Breast epithelium (tissue), 4 donors: ENCODE measurements at places on chromosomes 5 and 9.

DNA sequence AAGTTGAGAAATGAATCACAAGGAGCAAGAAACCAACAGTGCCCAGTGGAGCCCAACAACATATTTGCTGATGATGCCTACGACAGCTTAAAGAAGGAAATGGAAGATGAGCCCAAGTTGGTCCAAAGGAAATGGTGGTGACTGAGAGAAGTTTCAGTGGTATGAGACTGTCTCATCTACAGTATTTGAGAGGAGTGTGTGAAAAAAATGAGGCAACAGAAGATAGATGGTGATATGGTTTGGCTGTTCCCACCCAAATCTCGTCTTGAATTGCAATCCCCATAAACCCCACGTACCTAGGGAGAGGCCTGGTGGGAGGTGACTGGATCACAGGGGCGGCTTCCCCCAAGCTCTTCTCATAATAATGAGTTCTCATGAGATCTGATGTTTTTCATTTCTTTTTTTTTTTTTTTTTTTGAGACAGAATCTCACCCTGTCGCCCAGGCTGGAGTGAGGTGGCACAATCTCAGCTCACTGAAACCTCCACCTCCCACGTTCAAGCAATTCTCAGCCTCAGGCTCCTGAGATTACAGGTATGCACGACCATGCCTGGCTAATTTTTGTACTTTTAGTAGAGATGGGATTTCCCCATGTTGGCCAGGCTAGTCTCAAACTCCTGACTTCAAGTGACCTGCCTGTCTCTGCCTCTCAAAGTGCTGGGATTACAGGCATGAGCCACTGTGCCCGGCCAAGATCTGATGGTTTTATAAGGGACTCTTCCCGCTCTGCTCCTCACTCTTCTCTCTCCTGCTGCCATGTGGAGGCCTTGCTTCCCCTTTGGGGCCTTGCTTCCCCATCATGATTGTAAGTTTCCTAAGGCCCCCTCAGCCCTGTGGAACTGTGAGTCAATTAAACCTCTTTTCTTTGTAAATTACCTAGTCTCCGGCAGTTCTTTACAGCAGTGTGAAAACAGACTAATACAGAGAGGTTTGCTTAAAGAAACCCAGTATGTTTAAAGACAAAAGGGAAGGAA is 30.2 kb downstream of the EFCAB9 start:
- no peak for DNase-seq

DNA sequence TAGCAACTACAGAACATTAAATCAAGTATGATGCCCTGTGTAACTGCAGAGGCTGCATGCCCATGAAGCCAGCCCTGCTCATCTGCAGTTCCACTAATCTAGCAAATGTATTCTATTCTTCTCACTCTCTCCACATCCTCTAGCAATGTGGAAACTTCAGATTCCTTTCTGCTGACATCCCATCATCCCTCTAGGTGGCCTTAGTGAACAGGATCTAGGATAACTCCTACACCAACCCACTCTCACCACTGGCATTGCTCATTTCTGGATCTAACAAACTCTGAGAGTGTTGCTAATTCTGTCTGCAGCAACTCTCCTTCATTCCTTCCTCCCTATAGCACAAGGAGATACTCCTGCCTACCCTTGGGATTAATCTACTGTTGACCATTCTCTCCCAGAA is 80.8 kb downstream of the FAM81B start:
- no peak for DNase-seq

DNA sequence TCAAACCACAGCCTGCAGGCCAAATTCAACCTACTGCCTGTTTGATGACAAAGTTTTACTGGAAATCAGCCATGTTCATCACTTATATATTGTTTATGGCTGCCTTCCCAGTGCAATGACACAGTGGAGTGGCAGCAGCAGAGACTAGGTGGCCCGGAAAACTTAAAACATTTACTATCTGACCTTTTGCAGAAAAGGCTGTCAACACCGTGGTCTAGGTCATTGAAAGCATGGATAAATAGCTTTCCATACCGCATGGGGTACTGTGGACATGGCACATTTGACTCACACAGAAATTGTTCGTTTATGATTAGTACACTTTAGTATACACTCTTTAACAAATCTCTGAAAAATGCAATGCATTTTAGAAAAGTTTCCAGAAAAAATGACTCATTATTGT is 298.3 kb upstream of the EFNA5 start:
- no peak for DNase-seq

GRCh38 chr5:96433066-96433447 is at the start of gene PCSK1:
PCSK1 (minus strand) TSS chr5:96433248; CDS start chr5:96433042, 206 bp downstream.
- DNase-seq, result no peak

- no peak for DNase-seq
Measured at GRCh38 chr5:111859533-111860270, 102.7 kb upstream of the NREP start.

- no peak for DNase-seq
Measured at GRCh38 chr5:114223866-114224265, 138.0 kb upstream of the KCNN2 start.

GRCh38 chr5:160165137-160166068 is 46.2 kb upstream of the PWWP2A start:
- peak; percentile 88 for DNase-seq

DNA sequence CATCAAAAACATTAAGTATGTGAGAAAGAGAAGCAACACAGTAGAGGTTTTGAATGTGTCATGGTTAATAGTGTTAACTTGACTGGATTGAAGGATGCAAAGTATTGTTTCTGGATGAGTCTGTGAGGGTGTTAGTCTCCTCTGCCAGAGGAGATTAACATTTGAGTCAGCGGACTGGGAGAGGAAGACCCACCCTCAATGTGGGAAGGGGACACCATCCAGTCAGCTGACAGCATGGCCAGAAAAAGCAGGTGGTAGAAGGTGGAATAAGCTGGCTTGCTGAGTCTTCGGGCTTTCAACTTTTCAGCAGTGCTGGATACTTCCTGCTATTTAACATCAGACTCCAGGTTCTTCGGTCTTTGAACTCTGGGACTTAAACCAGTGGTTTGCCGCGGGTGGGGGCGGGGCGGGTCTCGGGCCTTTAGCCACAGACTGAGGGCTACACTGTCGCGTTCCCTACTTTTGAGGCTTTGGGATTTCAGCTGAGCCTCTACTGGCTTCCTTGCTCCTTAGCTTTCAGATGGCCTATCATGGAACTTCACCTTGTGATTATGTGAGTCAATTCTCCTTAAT is 309.9 kb upstream of the ST8SIA4 start:
- no peak for DNase-seq

DNA sequence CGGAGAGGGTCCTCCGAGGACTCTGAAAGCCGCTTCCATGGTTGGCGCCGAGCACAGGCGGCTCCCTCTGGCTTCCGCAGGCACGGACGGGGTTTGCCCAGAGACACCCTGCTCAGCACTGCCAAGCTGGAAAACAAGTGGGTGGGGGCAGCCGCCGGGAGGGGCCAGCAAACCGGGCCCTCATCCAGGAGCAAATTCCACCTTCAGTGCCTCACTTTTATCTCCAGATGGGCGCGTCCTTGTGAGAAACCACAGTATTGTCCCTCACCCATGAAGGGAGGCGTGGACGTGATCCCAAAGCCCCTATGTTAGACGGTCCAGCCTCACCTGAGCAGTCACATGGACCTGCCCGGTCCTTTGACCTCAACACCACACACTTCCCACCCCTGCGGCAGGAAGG is 29.0 kb downstream of the MED10 start:
- no peak for DNase-seq
